ENCODE measurements at places on chromosomes 4 and X.

- DNase-seq = no peak
These were observed 12.3 kb upstream of the RAP2C start for GRCh38 chrX:132231587-132231986.

DNA sequence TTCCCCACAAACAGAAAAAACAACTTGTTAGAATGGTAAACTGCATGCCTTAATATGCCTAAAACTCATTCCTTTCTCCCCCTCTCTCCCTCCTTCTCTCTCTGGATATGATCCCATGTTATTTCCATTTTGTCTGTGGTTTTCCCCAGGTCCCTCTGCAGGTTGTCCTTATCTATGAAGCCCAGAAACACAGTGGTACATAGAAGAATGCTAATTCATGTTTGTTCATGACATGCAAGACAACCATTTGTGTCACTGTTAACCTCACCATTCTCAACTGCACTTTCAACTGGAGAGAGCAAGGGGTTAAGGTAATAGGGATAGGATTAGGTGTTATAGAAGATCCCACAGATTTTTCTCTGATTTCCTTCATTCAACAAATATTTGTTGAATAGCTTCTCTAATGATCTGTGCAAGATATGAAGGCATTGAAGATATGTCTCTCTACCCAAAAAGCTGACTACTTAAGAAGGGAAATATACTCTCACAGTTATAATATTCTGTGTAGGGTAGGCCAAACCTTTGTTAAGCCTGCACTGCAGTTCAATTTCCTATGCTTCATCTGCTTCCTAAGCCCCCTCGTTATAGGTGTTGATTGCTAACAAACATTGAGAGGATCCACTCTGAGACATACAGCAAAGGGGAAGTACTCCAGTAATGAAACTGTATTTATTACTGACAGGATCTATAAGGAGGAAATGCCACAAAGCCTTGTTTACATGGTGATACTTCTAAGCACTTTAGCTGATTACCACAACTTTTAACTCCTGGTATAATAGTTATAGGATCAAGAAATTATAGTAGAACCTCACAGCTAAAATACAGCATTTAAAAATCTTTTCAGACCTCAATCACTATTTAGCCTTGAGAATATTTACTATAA lies 96.1 kb downstream of the FRYL start:
- DNase-seq = no peak

- no peak for DNase-seq
These were observed 13.8 kb upstream of the SMS start for GRCh38 chrX:21926527-21927278.

DNA sequence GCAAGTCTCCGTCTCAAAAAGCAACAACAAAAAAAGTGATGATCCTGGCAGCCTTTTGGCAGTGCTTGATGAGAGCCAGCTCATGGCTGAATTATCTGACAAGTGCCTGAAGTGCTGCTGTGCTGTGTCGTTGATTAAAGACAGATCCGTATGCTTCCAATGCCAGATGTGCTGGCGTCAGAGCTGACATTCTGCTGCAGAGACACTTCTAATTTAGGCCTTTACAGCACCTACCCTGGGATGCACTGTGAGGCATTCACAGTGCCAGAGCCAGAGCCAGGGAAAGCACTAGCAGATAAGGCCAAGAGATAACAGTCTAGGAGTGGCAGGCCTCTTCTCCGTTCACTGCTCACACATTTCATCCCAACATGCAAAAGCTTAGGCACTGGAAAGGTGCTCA lies 995.5 kb downstream of the RAB28 start:
- DNase-seq = no peak

- no peak for DNase-seq
These were observed 706 bp upstream of the CSTF2 start for GRCh38 chrX:100819534-100819836.

- DNase-seq = no peak
These were observed 126.9 kb downstream of the ELOVL6 start for GRCh38 chr4:110071466-110071865.

- DNase-seq = no peak
These were observed 30.0 kb upstream of the PGK1 start for GRCh38 chrX:78074088-78074487.

DNA sequence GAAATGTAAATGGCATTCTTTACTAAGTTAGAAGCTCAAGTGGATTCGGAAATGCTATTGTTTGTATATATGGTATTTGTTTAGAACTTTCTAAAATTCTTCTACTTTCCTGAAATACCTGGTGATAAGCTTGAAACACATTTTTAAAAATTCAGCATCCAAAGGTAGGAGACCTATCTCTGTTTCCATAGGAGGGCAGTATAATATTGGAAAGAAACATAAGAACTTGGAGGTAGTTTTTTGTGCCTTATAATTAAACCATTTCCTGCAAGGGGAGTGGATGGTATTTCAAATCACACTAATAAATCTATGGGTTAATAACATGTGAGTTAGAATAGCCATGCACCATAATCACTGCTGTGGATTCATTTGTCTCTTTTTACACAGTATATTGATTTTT lies 217.4 kb upstream of the AADAT start:
- no peak for DNase-seq

- DNase-seq = no peak
These were observed 19.1 kb upstream of the EGFL6 start for GRCh38 chrX:13550346-13550745.

DNA sequence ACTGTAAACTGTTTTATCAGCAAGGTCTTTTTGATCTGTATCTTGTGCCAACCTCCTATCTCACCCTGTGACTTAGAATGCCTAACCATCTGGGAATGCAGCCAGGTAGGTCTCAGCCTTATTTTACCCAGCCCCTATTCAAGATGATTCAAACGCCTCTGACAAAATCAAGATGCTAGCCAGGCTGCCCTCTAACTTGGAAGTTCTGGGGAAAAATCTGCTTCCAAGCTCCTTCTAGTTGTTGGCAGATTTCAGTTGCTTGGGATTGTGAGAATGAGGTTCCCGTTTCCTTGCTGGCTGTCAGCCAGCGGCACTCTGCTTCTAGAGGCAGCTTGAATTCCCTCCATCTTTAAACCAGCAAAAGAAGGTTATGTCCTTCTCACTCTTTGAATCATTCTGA lies 34.7 kb downstream of the LUZP4 start:
- DNase-seq = no peak

GRCh38 chrX:154478728-154479622 lies at the start of gene LAGE3:
Gene LAGE3, minus strand, starts transcription at chrX:154479281. Its CDS starts 366 bp downstream, at chrX:154478915.
- peak; percentile 88 for DNase-seq

- no peak for DNase-seq
These were observed 32.5 kb downstream of the DLG3 start for GRCh38 chrX:70476934-70477733.

DNA sequence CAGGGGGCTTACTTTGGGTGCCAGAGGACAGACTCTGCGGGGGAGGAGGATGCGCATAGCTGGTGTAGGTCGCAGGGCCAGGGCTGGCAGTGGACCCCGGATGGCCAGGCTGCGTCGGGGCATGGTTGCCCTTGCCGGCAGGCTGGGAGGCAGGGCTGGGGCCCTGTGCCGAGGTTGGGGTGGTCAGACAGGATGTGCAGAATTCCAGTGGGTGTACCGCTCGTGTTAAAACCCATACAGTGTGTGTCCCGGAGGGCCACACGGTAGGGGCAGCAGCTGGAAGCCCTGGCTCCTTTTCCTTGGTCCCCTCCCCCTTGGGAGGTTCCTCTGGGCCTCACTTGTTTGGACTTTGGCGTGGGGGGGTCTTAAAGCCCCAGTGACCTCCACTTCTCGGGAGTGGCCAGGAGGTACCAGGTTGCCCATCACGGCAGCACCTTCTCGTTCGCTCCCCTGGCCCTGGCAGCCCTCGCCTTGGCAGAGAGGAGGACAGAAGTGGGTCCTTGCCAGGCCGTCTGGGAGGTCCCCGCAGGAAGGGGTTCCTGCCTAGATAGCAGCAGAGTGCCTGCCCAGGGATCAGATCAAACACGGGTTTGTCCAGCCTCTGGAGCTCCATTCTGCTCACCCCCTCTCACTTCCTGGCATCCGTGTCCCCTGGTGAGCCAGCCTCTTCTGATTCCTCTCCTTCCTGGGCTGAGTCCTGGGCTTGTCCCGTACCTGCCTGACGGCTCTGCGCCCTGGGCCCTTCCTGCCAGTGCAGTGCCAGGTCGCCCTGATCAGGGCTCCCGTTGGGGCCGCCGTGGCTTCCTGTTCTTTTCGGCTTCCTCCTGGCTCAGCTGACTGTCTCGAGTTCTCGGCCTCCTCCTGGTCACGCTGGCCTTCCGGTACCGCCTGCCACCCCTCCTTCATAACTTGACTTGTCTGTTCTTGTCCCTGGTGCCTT lies 56.7 kb upstream of the HGFAC start:
- no peak for DNase-seq

DNA sequence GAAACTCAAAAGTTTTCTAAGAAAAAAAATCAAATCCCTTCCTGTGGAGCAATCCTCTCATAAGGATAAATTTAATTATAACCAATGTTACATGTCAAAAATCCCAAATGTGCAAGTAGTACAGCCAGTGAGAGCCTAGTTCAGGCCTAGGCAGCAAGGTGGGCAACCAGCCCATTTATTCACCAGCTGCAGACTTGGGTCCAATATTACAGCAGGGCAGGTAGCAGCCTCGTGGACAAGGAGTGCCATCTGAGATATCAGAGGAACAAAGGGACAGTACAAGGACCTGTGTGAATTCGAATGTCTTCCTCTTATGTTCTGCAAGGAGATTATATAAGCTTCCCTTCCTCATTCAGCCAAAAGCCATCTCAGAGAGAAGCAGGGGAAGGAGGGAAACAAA lies 6.6 kb downstream of the HELQ start:
- no peak for DNase-seq

GRCh38 chrX:136121788-136122187 lies 25.5 kb upstream of the FHL1 start:
- DNase-seq = no peak

DNA sequence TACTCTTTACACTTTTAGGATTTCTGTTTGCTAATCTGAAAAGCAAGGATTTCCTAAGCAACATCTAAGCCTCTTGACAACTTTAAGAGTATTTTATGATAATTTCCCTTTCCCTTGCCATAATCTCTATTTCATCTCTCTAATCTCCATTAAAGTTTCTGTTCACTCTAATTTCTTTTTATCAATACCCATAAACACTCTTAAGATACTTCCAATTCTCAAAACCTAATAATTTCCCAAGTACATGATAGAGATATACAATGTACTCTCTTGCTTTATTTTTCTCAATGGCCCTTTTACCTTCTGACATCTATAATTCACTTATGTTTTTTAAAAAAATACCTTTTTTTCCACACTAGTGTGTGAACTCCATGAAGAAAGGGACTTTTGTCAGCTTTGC lies 26.8 kb downstream of the DAPP1 start:
- DNase-seq = no peak

DNA sequence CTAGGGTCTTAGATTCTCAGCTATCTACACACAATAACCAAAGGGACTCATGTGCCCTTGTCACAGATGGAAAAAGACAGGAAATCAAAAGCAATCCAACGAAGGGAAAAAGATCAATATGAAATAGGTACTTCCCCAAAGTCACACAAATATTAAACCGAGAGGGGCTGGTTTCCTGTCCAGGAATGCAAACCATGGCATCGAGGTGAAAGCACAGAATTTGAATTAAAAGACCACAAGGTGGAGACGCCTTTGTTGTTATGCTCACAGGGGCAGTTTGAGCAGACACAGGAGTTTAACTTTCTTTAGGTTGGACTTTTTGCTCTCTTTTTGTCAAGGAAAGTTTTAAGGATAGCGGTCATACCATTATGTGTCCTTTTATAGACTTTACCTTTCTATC lies 14.3 kb downstream of the H2BW1 start:
- no peak for DNase-seq

DNA sequence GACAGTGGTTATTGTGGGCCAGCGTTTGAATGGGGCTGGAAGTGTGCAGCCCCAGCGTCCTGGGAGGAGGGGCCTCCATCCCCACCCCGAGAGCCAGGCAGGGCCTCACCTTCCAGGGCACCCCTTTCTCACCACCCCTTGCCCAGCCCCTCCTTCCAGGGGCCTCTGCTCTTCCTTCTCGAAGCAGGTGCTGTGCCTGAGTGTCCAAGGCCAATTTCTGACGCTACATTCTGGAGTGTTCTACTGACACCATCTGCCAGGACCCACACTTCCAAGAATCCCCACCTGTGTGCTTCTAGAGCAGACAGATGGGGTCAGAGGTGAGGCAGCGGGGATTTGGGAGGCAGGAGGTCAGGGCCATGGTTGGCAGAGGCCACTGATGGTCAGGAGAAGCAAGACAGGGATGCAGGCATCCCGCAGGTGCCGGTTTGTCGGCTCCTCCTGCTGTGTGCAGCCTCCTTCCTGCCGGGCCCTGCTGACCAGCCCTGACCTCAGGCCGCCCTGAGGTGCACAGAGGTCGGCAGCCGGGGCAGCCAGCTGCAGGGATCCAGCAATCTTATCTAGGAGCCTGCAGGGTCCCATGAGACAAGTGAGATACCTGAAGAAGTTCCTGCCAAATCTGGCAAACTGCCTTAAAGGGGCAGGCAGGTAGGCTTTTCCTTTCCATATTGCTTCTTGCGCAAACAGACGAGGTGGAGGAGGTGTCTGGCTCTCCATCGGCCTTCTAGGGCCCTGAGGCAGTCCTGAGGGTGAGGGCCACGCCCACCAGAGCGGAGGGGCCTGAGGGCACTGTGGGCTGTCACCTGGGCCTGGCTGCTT lies 18.8 kb downstream of the MSANTD1 start:
- DNase-seq = no peak

DNA sequence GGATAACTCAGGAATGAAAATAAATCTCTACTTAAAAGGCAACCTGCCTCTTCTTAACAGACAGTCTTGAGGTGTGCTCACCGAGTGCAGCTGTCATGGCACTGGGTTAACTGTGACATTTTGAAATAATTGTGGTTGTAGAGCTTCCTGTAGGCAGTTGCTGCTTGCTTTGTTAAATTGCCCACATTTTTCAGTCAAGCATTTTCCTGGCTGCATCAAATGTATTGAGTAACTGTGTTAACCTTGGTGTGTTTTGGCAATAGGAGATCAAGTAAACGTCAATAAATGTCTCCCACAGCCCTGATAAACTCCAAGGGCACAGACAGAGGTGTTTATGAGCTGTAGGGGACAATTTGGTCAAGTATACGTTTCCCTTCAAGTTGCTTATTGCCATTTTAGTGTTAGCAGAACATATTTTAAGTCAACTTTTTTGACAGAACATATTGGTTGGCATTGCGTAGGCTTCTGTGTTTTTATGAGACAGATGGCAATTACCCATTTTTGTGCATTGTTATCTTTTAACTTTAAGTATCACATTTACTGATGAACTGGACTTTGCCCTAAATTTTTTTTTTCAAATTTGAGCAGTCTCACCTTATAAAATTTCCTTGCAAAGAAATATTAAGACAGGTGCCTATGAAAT lies 527.4 kb downstream of the C4orf33 start:
- DNase-seq = no peak

GRCh38 chr4:153513596-153513995 lies 47.4 kb downstream of the TMEM131L start:
- no peak for DNase-seq
